ENCODE measurements at places on chromosomes 6 and 20.

GRCh38 chr6:61679625-61680024 lies 606.4 kb downstream of the KHDRBS2 start:
- no peak for DNase-seq

GRCh38 chr6:86529635-86530034 lies 407.7 kb upstream of the HTR1E start:
- DNase-seq: no peak

DNA sequence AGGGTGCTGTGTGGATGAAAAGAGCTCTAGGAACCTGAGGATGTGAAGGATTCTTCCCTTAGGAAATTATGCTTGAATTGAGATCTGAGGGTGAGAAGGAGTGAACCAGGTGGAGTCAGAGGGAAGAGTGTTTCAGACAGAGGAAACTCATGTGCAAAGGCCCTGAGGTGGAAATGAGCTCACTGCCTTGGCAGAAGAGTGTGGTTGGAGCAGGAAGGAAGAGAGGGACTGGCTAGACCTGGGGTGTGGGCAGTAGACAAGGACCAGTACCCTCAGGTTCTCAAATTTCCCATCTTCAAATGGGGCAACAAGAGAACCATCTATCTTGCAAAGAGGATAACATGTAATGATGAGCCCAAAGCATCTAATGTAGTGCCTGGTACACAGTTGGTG lies 24.0 kb upstream of the GTSF1L start:
- no peak for DNase-seq

- DNase-seq: no peak
Observed at GRCh38 chr6:35857853-35858252, 52.7 kb downstream of the LHFPL5 start.

GRCh38 chr6:144652292-144652891 lies 367.3 kb downstream of the UTRN start:
- DNase-seq: no peak

DNA sequence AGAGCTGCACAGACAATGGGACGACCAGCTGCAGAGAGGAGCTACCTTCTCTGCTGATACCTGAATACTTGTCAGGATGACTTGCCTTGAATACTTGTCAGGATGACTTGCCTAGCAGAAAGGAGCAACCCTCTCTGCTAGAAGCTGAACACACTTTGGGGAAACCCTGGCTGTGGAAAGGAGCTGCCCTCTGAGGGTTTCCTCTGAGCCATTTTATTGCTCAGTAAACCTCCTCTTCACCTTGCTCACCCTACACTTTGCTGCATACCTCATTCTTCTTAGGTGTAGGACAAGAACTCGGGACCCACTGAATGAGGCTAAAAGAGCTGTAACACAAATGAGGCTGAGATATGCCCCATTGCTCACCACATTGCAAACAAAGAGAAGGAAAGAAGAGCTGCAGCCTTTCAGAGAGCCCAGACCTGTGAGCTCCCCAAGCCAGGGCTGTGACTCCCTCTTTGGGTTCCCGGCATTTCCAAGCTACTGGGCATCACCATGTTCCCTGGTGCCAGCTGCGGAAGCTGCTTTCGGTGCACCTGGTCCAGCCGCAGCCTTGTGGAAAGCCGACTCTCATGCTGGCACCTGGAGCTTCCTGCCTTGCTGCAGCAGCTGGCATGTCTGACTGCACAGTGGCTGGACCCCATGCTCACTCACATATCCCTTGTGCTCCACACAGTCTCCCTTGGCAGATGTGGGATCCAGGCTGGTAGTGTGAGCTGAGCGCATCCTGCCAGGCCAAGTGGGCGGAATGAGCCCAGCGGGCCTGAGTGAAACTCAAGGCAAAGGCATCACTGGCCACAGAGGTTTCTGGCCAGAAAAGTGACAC lies 106.7 kb upstream of the AHI1 start:
- DNase-seq: no peak

Data from iris pigment epithelial cell (primary cell).